ENCODE measurements at places on chromosomes 3 and 15.

GRCh38 chr3:148079370-148079769, 618.3 kb upstream of the AGTR1 start:
- no peak for DNase-seq

GRCh38 chr15:60101416-60101815, 97.3 kb downstream of the FOXB1 start:
- no peak for DNase-seq

DNA sequence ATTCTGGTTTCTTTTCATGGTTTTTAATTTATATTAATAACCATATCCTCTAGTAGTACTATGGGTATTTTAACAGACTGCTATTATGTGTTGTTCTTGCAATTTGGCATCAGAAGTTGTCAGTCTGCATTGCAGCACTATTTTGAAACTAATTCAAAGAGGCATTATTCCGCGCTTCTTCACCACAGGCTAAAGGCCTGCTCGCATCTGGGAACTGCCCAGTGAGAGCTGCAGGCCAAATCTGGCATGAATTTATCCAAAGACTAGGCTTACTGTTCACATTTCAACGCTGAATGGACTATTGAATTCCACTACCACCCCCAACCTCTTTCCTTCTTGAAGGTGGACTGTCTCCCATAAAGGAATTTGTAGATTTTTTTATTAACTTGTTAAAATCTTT, 310.4 kb upstream of the NR2F2 start:
- DNase-seq = no peak

- no peak for DNase-seq
Measured at GRCh38 chr15:78291052-78291451, 8.4 kb downstream of the SKIC8 start.

DNA sequence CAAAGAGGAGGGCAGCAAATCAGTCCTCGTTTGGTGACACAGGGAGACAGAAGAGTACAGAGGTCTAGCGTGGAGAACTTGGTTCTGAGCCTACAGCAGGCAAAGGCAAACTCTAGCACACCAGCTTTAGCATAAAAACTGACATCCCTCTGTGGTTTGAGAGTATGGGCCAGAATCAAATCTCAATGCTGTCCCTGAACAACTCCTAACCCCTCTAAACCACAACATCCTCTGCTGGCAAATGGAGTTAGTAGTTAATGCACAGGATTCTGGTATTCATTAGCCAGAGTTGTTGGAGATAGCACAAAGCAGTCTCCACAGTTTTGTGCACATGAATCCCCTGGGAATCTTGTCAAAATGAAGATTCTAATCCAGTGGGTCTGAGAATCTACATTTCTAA, 315.8 kb downstream of the NTRK3 start:
- DNase-seq = no peak

DNA sequence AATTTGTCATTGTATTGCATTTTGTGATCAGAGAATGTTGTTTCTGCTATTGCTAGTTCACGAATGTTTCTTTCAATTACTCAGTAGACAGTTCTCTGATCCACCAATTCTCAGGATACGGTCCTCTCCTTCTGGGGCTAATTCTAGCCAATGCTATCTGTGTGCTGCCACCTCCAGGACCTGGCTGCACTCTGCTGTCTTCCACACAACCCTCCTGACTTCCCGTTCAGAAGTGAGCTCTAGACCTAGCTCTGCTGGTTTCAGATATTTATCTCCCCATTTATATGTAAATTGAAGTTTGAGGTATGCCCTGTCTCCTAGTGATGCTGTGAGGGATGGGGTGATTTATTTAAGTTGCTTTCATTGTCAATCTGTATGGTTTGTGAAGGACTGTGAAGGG, 21.7 kb upstream of the UBL7 start:
- DNase-seq = no peak

DNA sequence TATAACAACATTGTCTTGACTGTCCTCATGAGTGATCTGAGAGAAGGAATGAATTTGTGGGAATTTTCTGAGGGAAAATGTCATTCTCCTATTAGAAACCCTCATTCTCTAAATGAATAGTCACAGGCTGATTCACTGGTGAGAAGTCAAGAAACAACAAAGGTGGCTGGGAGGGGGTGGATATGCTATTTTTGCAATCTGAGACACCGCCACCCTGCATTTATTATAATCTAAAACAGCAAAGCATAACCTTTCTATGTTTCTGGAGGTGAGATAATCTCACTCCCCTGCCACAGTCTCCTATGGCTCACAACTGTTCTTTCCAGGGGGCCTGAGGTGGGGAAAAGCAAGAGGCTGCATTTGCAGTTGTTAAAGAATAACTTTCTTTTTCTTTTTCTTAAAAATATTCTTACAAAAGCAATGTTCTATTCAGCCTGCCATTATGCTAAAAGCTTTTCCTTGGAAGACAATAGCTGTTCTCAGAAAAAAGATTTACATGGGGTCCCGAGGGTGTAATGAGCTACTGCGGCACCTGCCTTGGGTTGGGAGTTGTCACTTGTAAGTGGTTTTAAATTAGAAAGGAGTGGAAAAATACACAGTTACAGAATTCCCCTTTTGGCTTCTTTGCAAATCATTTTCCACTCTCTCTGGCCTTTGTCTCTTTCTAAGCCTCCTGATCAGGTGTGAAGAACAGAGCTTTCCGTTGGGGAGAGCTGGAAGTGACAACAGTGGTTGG, 220.9 kb downstream of the AGBL1 start:
- DNase-seq = no peak

GRCh38 chr15:69729167-69729748, 276.6 kb downstream of the RPLP1 start:
- peak; percentile 61 for DNase-seq

GRCh38 chr3:33937628-33938027, 139.2 kb downstream of the PDCD6IP start:
- DNase-seq = no peak

DNA sequence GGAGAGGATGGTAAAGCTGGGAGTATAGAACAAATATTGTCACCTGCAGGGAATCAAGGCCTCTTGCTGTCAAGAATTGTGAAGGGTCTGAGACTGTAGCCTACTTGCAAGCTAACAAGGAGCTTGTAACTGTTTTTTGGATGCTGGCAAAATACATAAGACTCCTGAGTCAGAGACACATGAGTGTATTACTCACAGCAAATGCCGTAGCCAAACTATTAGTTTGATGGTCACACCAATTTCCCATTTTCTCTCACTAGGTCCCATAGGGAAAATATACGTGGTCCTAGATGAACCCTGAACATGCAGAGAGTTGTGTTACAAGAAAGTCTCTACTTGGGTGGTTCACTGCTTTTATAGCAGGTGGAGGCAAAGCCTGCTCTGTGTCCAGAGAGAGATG, 44.7 kb upstream of the LIPC start:
- no peak for DNase-seq

DNA sequence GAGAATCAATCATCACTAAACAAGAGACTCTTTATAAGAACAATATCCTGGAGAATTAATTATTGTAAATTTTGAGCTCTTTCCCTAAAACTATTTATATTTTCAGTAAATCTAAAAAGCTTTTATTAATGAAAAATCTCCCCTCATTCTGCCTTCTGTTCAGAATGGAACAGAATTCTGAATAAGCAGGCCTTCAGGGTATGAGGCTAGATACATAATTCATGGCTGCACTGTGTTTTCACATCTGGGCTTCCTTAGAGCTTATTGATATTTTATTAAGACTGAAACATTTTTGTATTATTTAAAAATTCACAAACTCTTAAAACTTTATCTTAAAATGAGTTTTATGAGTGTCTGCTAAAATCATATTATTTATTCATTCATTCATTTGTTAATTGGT, 24.8 kb downstream of the CLDN11 start:
- no peak for DNase-seq

GRCh38 chr3:182959474-182960350, 20.6 kb downstream of the DCUN1D1 start:
- no peak for DNase-seq

DNA sequence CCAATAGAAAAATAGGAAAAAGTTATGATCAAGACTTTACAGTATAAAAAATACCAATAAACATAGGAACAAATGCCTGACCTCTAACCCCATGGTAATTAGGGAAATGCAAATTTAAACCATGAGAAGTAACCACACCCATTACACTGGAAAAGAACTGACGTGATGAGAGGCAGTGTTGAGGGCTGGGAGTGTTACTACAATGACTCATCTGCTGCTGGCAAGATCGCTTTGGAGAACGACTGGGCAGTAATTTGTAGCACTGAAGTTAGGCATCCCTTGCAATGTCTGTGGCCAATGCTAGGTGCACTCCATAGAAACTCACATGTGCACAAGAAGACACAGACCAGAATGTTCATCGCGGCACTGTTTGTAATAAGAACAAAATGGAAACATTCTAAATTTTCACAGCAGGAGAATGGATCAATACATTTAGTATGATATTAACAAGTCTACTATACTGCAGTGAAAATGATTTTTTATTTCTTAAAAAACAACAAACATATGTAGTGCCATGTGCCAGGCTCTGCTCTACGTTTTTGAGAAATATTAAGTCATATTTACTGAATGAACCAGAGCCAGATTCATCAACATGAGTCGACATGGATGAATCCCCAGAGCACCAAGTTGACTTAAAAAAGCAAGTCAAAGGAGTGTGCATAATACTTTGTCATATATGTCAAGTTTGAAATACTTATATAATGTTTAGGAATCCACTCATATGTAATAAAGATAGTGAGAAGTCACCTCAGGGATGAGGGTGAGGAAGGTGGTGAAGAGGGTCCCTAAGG, 37.6 kb upstream of the EPHB3 start:
- no peak for DNase-seq

- DNase-seq = no peak
Measured at GRCh38 chr3:49422379-49423248, at the start of gene AMT. Gene AMT, minus strand, starts transcription at chr3:49422473. Its CDS starts 23 bp downstream, at chr3:49422450.

DNA sequence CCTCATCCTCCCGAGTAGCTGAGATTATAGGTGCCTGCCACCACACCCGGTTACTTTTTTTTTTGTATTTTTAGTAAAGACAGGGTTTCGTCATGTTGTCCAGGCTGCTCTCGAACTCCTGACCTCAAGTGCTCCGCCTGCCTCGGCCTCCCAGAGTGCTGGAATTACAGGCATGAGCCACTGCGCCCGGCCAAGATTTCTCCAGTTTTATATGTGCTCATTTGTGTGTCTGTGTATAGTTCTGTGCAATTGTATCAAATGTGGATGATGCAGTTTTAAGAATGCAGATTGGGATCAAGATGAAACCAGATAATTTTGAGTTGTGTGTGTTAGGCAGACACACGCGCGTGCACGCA, 68.3 kb downstream of the SLCO3A1 start:
- DNase-seq = no peak

DNA sequence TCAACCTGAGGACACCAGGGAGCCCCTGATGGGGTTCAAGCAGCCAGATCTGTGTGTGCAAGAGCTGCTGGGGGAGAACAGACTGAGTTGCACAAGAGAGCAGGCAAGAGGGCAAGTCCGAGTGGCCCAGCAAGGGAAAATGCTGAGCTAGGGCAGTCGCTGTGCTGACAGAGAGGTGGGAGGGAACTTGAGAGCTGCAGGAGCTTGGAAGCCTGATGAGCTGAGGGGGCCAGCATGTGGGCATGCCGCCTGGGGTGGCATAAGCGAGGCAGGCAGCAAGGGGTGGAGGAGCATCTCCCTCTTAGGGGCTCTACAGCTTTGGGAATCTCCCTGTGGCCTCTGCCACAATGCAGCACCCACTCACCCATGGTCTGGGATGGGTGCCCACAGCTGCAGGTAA, 4.7 kb upstream of the CORO2B start:
- DNase-seq = no peak

- DNase-seq = no peak
Measured at GRCh38 chr3:82001276-82001923, 240.0 kb upstream of the GBE1 start.

GRCh38 chr3:150036780-150037179, 66.1 kb upstream of the PFN2 start:
- DNase-seq = no peak

DNA sequence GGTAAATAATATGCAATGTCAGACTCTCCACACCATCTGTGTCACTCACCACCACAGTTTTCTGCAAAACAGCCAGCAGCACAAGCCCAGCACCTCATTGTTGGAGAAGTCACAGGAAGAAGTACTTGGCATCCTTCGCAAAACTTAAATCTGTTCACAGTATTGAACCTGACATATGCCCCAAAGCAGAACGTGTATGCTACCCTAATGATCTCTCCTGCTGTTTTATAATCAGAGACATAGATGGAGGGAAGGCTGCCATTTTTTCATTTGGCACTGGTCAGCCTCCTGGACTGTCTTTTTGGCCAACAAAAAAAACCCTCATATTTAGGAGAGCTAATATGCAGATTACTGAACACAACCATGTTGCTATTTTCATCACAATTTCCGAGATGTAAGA, 1272.9 kb downstream of the ROBO1 start:
- DNase-seq = no peak

- DNase-seq = no peak
Measured at GRCh38 chr15:100922192-100923040, 3.3 kb downstream of the LRRK1 start.

DNA sequence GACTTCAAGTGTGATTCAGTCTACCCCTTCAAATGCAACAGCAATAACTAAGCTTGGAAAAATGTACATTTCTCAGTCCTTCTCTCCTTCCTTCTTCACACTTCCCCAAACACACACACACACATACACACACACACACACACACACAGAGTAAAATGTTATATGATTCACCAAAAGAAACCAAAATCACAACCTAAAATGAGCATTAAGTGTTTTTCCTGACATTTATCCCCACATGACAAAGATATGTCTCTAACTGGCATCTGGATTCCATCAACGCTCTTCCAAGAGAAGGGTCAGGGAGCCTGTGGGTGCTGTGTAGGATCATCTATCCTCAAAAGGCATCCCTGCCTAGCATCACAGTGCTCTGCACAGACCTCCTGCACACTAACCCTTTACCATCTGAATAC, 21.0 kb downstream of the PDZRN3 start:
- no peak for DNase-seq

All from naive thymus-derived CD4-positive, alpha-beta T cell (primary cell).